ENCODE measurements at places on chromosomes 6 and 20.

GRCh38 chr6:1049900-1050299 lies 262.0 kb upstream of the FOXQ1 start:
- no peak for DNase-seq

- DNase-seq: no peak
Measured at GRCh38 chr6:6869094-6869493, 238.7 kb upstream of the RREB1 start.

DNA sequence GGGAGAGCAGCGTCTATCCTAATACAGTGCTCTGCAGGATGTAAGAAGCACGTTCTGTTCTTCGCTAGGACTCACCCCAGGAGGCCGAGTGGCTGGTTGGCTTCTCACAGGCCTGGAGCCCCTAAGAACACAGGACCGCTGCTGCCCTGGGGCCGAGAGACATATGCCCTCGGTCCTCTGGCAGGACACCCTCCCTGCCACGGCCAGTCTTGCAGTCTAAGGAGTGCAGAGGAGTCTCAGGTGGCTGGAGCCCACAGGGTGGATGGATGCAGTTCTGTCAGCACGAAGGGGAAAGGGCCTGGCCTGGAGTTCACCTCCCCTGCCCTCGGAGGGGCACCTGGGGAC lies 96.5 kb downstream of the SMOC2 start:
- no peak for DNase-seq

GRCh38 chr20:5658912-5659345 lies 91.3 kb upstream of the SHLD1 start:
- DNase-seq: peak; percentile 33

DNA sequence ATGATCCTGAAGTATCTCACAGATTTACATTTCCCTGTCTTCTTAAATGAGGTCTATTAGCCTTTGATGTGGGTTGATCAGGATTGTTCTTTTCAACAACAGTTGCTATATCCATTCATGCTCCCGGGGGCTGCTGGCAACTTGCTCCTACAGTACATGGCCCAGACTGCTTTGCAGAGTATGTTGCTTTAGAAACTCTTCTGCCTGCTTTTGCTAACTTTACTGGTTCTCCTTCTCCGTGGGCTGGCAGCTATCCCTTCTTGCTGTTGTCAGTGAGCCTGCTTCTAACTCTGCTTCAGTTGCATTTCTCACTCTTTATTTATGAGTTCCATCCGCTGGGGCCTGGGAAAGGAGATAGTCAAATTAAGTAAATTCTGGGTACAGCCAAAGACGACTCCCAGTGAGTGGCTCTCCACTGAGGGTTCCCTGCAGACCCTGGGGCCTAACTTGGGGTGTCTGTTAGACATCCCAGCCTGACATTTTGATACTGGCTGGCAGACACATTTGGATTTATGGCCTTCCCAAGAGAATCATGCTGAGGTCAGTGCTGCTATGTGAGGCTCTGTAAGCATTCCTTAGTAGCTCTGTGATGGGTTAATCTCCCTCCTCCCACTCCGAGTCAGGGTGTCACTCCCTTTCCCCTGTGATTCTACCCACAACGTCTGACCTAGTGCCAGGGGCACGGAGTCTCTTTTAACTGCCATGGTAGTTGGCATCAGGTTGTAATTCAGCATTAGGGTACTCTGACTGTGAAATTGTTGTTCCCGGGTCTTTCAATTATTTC lies 73.6 kb downstream of the SLX4IP start:
- no peak for DNase-seq

- no peak for DNase-seq
Measured at GRCh38 chr6:2109796-2110195, 135.6 kb downstream of the GMDS start.

DNA sequence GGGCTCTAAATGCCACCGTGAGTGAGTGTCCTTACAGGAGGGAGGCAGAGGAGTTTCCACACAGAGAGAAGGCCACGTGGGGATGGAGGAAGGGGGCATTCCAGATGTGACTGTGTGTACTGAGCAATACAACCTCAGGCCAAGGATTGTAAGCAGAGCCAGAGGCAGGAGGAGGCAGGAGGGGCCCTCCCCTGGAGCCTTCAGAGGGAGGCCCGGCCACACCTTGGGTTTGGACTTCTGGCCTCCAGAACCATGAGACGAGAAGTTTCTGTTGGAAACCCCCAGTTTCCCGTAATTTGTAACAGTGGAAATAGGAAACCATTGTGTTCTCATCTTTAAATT lies 9.3 kb upstream of the KIF25 start:
- no peak for DNase-seq

DNA sequence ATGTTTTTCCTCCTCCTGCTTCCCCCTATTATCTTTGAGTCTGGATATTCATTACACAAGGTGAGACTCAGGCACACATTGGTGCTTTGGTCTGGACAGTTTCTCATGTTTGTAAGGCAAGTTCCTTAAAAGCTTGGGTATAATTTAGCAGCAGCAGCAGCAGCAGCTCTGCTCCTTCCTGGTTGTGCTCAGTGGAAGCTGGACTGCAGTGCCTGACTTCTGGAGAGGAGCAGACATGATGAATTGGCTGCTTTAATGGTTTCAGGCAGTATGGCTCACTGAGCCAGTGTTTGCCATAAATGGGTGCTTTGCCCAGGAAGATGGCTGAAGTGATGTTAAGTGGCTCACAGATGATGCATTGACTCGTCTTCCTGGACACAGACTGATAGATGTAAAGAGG lies 32.4 kb downstream of the SLC9A8 start:
- DNase-seq: no peak

- no peak for DNase-seq
Measured at GRCh38 chr6:81265106-81265505, 487.4 kb downstream of the TENT5A start.

DNA sequence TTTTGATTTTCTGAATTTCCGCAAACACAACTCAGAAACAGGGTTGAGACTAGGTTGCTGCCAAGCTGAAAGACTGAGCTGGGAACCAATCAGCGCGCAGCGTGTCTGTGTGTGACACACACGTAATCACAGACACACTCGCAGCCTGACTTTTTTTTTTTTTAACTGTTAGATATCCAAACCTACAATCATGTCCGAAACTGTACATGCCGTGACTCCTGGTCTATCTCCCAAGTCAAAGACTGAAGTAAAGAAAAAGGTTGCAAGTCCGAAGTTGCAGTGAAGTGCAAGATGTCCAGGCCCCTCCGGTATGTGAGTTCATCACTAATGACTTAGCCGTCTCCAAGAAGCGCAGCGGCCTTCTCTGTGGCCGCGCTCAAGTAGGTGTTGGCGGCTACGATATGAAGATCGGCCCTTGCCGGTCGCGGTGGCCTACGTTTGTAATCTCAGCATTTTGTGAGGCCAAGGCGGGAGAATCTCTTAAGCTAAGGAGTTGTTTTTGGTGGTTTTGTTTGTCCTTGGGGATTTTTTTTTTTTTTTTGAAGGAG lies 108.2 kb downstream of the HFE start:
- peak; percentile 95 for DNase-seq

DNA sequence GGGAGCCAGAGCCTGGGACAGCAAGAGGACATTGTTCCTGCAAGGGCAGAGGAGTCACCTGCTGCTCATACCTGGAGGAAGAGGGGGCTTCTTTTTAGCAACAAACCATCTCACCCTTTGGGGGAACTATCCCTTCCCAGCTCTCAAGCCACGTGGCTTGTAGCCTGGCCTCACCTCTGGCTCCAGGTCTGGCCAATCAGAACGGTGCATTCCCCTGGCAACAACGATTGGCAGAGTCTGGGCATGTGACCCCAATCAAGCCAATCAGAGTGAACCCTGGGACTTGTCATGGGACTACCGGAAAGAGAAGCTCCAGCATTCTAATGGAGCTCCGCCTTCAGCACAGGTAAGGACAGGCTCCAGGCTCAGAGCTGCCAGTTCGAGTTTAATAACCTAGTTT lies 33.6 kb downstream of the KCNB1 start:
- DNase-seq: no peak

DNA sequence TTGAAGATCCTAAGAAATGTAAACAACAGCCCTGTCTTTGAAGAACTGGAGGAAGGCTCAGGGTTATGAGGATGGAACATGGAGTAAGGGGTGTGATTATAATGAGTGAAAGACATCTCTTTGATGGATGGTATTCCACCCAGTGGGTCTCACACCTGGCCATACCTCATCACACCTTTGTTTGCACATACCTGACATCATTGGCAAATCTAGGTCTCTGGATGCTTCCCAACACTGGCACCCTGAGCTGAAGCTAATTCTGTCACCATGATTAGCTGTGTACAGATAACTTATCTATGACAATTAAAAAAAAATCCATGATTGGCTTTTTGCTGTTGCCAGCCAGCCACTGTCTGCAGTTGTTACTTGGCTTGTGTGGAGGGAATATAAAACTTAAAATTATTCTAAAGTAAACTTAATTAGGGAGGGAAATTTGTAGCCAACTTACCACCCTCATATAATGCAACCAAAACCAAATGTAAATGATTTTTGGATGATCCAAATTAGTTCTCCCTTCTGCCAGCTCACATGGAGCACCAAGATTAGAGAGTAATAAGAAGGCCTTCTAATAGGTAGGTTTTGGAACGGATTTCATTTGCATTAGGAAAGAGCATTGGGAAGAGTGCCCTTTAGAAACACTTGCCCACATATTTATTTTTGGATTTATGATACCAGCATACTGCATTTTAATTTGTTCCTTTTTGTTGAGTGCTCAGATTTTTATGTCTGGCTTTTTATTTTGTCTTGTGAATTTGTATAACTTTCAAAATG lies 249.5 kb downstream of the SOX4 start:
- DNase-seq: no peak
